ENCODE measurements at places on chromosomes 7 and 10.

DNA sequence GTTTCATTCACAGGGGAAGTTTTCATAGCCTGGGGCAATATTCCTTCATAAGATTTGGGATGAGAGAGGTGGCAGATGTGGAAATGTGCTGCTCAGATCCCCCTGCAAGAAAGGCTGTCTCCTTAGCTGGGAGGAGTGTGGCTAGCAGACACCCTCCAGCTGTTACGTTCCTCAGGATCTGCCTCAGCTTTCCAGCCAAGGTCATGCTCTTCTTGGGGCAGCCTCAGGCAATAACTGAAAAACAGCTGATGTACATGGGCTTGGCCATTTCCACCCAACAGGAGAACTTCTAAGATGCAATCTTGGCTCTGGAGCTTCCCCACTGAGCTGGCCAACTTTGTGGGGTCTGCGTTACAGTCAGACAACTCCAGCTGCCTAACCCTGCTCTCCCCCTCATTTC is 51.3 kb upstream of the SEPTIN7 start:
- no peak for DNase-seq

DNA sequence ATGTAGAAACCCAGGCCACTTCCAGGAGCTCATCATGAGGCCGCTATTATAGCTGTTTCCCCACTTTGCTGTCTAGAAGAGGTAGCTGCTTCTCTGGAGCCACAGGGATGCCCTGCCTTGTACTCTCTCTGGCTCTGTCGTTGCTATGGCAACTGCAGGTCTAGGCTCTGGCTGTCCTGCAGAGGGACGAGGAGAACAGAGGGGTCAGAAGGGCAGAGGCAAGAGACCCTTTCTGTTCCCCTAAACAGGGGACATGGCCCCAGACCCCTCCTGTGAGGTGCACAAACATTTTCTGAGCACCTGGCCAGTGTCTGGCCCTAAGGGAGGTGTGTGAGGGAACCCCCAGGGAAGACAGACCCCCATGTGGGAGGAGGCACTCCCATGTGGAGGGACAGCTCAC is 31.4 kb downstream of the ITPRIP start:
- DNase-seq, result no peak

DNA sequence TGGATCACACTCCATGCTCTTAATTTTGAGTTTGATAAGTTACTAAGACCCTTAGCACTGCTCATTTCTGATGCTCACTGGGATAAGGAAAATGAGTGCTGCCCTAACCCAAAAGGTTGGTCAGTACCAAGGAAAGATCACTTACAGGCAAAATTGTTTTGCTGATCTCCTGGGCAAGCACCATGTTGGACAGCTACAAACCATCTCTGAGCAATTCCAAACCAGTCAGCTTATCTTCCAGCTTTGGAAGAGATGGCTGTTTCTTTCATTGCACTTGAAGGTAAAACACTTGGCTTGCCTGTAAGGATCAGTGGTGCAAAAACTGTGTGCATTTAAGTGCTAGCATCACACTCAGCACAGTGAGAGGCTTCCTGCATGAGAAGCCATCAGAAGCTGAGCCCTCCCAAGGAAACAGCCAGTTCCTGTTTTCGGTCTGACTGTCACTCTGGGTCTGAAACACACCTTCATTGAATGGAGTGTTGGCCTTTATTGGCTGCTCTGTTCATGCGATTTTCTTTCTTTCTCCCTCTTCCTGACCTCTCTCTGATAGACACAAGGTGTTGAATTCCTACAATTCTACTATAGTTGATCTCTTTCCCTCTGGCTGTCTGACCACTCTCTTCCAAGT is 126.4 kb upstream of the GHITM start:
- DNase-seq, result no peak

DNA sequence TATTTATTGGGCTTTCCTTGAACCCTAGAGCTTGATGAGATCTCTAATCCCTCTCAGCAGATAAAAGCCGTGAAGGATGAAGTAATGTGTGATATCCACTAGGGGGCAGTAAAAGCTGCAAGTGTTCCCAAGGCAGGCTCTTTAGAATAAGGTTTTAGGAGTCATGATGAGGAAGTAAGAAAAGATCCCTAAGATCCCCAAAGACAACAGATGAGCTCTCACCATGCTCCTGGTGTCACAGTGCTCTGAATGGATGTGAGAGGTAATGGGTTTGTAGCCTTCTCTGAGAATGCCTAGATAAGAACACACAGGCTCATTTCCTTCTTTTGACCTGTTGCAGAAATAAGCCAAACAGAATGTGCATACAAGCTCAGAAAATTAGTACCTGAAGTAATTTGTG is 70.4 kb upstream of the ITPRID1 start:
- no peak for DNase-seq

DNA sequence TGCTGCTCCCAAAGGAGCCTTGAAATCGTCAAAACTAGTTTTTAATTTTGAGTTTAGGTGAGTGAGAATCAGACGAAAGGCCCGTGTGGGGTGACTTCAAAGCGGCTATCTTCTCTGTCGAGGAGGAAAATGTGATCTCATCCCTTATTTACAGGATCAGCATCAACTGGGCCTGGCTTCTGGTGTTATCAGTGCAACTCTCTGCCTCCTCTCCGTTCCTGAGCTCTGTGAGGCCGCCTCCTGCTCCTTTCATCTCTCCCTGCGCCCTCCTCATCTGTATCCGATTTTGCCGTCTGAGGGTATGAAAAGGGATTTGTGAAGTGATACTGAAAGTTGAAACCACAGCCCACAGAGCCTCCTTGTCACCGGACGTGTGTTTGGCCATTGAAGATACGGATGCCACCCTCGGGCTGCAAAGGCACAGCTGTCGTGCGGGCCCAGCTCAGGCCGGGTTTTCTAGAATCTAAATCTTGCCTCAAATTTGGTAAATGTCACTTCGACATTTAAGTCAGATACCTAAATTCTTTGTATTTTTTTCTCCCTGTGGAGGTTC is 408.7 kb upstream of the ADARB2 start:
- DNase-seq, result no peak

GRCh38 chr10:111142092-111142768 is 65.4 kb downstream of the ADRA2A start:
- no peak for DNase-seq

GRCh38 chr10:2798336-2799022 is 268.9 kb upstream of the PFKP start:
- DNase-seq, result no peak

GRCh38 chr7:93574646-93575554 is at the start of gene CALCR:
Gene CALCR (minus strand): TSS chr7:93574724. CDS start chr7:93486981, 87,743 bp downstream.
- no peak for DNase-seq

DNA sequence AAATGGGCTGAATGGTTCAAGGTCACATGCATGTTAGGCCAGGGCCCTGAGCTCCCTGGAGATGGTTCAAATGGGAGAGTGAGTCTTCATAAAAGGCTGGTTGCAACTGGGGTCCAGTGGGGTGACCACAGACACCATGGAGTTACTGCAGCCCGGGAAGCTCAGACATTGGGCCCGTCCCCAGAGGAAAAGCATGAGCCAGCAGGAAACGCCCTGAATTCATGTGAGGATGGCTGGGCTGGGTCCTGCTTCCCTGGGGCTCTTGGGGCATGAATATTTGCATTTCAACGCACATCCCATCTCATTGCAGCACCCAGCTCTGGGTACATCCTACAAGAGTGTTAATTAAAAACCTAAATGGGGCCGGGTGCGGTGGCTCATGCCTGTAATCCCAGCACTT is 549.0 kb downstream of the TCERG1L start:
- DNase-seq, result no peak

DNA sequence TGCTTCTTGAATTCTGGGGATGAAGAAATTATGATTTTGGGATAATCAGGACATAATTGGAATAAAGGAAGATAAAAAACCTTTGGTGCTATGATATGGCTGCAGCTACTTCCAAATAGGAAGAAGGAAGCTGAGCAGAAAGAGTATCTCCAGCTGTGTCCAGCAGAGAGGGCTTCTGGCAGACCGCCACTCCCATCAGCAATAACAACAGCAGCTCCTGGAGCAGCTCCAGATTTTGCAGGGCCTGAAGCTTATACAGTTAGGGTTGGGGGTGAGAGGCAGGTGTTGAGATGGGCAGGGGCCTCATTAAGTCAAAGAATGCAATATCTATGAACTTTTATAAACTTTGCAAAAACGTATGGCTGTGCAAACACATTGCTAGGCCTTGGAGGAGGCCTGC is 62.3 kb downstream of the C10orf120 start:
- DNase-seq, result peak; percentile 63

DNA sequence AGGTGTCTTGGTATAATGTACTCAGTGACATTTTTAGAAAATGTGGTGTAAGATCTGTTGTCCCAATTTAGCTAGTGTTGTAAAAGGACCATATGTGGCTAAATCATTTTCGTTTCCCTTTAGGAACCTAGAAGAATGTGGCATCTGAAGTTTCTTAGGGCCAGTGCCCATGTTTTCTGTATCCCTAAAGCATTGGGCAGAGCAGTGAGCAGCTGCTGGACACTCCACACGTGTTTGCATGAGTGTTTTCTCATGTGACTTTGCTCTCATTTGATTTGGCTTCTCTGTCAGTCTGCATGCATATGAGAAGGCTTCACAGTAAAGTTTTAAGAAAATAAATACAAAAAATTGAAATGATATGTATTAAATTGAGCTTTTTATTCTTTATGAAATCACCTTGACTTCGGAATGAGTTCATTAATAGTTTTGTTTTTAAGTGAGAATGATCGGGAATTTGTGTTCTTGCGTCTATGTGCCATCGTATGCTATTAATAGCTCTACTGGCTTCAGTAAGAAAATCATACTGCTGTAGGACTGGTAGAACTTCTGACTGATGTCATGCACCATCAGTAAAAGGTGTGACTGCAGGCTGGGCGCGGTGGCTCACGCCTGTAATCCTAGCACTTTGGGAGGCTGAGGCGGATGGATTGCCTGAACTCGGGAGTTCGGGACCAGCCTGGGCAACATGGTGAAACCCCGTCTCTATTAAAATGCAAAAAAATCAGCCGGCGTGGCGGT is 61.3 kb downstream of the RBM33 start:
- DNase-seq, result no peak

DNA sequence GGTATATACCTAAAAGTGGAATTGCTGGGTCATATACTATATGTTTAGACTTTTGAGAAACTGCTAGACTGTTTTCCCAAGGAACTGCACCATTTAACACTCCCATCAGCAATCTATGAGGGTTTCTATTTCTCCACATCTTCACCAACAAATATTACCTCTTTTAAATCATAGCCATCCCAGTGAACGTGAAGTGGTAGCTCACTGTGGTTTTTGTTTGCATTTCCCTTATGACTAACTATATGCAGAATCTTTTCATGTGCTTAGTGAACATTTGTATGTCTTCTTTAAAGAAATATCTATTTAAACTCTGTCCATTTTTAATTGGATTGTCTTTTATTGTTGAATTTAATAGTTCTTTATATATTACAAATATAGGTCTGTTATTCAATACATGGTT is 115.8 kb upstream of the SEC61G start:
- DNase-seq, result no peak

- no peak for DNase-seq
These were observed 357.1 kb downstream of the SEMA3D start for GRCh38 chr7:84829719-84830118.

DNA sequence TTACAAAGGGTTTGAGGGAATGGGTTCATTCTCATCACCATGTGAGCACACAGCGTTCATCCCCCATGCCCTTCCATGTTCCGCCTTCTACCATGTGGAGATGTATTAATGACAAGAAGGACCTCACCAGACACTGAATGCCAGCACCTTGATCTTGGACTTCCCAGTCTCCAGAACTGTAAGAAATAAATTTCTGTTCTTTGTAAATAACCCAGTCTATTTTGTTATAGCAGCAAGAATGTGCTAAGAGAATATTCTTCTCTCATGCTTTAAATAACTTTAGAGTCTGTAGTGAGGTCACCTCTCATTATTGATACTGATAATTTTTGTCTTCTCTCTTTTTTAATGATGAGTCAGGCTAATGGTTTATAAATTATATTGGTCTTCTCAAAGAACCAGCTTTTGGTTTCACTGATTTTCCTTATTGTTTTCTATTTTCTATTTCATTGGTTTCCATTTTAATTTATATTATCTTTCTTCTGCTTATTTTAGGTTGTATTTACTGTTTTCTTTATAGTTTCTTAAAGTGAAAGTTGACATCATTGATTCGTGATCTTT is 3.1 kb upstream of the PDIA4 start:
- DNase-seq, result no peak

DNA sequence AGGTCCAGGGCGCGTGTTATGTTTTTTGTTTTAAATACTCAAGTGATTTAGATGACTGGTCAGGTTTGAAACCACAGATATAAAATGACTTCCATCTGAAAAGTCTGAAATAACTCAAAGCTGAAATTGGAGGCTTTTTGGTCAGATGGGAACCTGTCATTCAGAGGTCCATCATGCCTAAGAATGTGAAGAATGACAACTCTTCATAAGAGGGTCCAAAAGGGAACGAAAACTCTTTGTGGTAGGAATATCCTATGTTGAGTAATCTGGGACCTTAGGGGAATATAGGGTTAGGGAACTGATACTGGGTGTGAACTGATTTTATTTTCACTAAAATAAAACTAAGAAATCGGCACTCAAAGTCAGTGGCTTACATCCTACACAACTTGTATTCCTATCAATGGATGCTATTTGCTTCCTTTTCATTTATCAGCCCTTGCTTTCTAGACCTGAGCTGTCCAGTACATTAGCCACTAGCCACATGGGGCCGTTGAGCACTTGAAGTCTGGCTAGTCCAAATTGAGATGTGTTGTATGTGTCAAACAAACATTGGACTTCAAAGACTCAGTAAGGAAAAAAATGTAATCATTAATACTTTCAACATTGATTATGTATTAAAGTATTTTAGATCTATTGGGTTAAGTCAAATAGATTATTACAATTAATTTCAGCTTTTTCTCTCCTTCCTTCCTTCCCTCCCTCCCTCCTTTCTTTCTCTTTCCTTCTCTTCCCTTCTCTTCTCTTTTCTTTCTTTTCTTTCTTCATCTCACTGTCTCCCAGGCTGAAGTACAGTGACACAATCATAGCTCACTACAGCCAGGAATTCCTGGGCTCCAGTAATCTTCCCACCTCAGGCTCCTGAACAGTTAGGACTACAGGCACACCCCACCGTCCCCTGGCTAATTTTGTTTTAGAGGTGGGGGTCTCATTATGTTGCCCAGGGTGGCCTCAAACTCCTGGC is 56.5 kb upstream of the KDM7A start:
- DNase-seq, result no peak

DNA sequence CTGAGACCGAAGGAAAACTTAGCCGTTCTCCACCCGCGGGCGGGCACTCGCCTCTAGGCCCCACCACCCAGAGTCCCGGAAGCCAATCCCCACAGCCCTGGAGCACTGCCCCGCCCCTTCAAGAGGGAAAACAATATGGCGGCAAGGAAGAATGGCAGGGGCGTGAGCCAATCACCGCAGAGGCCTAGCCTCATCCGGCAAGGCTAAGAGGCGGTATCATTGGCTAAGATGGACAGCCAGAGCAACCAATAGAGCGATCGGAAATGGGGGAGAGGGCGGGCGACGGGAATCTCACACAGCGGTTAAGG is 529 bp downstream of the ACTR1A start:
- DNase-seq, result peak; percentile 100

- DNase-seq, result no peak
These were observed 1.1 kb downstream of the ENTPD1 start for GRCh38 chr10:95756809-95757684.

Measured in body of pancreas (tissue), 4 donors.